ENCODE measurements at places on chromosomes 13 and 19. TPM values are rescaled to one million over a fixed set of nuclear protein-coding genes. Genes with fewer than 3 reads are reported as not detected.

DNA sequence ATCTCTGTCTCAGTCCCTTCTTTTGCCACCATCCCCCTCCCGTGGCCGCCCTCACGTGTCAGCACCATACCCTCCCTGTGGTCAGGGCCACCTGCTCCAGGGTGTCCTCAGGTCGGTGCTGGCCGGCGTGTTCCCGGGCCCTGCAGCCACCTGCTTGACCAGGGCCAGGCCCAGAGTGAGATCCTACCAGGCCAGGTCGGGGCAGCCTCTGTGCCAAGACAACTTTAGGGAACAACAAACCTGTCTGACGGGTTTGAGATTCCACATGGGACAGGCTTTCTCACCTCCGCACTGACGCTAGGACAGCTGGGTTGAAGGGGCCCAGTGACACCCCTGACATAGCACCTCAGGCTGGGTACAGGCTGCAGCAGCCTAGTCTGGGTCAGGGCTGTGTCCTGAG is 7.5 kb upstream of the SBNO2 start:
- no peaks in the 10 kb centered on the region for H3K36me3 ChIP-seq
- no peak for DNase-seq
- no peak overlapping the region for H3K27ac ChIP-seq
- H3K27me3 ChIP-seq: no peaks in the 10 kb centered on the region

DNA sequence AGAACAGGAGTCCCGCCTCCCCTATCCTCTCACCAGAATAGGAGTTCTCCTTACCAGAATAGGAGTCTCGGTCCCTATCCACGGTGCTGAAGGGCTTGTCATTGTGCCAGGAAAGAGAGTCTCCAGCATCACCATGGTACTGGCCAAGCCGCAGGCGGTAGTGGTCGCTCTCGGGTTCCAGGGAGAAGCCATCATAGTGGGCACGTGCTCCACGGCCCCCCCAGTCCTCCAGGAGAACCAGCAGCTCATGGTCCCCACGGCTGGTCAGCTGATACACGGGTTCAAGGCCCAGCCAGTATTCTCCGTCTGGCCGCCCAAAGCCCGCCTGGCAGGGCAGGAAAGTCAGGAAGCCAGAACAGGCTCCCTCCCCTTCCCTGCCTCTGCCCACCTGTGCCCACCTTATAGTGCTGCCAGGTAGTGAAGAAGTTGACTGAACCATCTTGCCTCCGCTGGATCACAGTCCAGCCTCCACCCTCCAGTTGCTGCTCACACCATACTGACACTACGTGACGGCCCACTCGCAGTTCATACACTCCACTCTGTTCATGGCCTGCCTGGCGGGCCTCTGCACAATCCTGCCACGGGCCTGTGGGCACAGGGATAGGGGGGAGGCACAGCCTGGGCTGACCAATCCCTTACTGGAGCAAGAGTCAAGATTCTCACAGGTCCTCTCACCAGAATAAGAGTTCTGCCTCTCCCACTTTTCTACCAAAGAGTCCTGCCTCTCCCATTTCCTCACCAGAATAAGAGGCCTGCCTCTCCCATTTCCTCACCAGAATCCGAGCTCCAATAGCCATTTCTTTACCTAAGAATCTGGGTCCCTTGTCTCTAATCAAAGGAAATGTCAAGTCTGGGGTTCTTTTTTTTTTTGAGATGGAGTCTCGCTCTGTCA is 7.4 kb downstream of the SHFL start:
- DNase-seq: no peak
- H3K4me3 ChIP-seq: no peak overlapping the region
- H3K27me3 ChIP-seq: no peaks in the 10 kb centered on the region
- H3K36me3 ChIP-seq: peaks cover 11% of the 10 kb centered on the region

- no peaks in the 10 kb centered on the region for H3K36me3 ChIP-seq
- H3K27me3 ChIP-seq: peaks cover 6% of the 10 kb centered on the region
- no peak overlapping the region for H3K27ac ChIP-seq
Measured at GRCh38 chr13:51035978-51036377, 75.1 kb downstream of the C13orf42 start.

- H3K4me1 ChIP-seq: no peaks in the 10 kb centered on the region
- no peak overlapping the region for H3K27ac ChIP-seq
- H3K36me3 ChIP-seq: no peaks in the 10 kb centered on the region
Measured at GRCh38 chr19:33689868-33690267, 68.1 kb downstream of the CHST8 start.

- H3K4me3 ChIP-seq: no peak overlapping the region
- no peak overlapping the region for H3K27ac ChIP-seq
- H3K4me1 ChIP-seq: no peaks in the 10 kb centered on the region
- DNase-seq: no peak
- H3K36me3 ChIP-seq: no peaks in the 10 kb centered on the region
- no peaks in the 10 kb centered on the region for H3K27me3 ChIP-seq
Measured at GRCh38 chr13:61760102-61760501, 344.5 kb upstream of the PCDH20 start.

DNA sequence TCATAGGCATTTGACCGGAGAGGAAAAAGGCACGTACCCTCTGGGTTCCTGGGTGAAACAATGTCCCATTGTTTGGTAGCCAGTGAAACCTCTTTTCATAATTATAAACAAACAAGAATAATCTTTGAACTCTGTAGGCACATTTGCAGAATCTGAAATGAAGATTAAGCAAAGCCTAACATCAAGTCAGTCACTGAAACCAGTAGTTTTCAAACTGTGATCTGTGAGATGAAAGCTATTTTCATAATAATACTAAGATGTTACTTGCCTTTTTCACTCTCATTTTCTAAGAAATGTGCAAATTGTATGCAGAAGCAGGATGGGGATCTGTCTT is 105.4 kb downstream of the WDFY2 start:
- H3K27me3 ChIP-seq: no peaks in the 10 kb centered on the region
- H3K4me1 ChIP-seq: peaks cover 21% of the 10 kb centered on the region
- DNase-seq: no peak
- H3K27ac ChIP-seq: no peak overlapping the region
- H3K36me3 ChIP-seq: peaks cover 1% of the 10 kb centered on the region

GRCh38 chr13:31209172-31209840 is 9.5 kb downstream of the B3GLCT start:
- peaks cover 23% of the 10 kb centered on the region for H3K4me1 ChIP-seq
- H3K36me3 ChIP-seq: no peaks in the 10 kb centered on the region
- no peak overlapping the region for H3K27ac ChIP-seq
- no peak overlapping the region for H3K4me3 ChIP-seq
- no peak for DNase-seq
- H3K27me3 ChIP-seq: no peaks in the 10 kb centered on the region

DNA sequence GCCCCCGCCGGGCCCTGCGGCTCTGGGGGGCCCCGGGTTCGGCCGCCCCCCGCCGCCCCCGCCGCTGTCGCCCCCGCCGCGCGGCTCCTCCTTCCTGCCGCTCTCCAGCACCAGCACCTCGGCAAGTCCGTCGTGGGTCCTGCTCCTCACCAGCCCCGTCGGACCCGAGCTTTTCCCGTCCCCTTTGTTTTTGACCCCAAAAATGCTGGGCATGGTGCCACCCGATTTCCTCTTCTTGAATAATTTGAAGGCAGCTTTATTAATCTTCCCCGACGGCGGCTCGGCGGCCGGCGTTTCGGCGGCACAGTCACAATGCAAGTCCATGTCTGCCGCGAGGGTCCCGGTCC is 945 bp downstream of the AMER2 start:
- DNase-seq: no peak
- peaks cover 3% of the 10 kb centered on the region for H3K36me3 ChIP-seq
- H3K4me1 ChIP-seq: peaks cover 12% of the 10 kb centered on the region
- H3K27me3 ChIP-seq: peaks cover 68% of the 10 kb centered on the region
- H3K4me3 ChIP-seq: peak overlapping the region; percentile 77

- peaks cover 2% of the 10 kb centered on the region for H3K36me3 ChIP-seq
- peaks cover 84% of the 10 kb centered on the region for H3K4me1 ChIP-seq
- H3K4me3 ChIP-seq: peak overlapping the region; percentile 86
- DNase-seq: no peak
- H3K27me3 ChIP-seq: no peaks in the 10 kb centered on the region
Measured at GRCh38 chr19:19407633-19407930, 2.1 kb downstream of the GATAD2A start.

DNA sequence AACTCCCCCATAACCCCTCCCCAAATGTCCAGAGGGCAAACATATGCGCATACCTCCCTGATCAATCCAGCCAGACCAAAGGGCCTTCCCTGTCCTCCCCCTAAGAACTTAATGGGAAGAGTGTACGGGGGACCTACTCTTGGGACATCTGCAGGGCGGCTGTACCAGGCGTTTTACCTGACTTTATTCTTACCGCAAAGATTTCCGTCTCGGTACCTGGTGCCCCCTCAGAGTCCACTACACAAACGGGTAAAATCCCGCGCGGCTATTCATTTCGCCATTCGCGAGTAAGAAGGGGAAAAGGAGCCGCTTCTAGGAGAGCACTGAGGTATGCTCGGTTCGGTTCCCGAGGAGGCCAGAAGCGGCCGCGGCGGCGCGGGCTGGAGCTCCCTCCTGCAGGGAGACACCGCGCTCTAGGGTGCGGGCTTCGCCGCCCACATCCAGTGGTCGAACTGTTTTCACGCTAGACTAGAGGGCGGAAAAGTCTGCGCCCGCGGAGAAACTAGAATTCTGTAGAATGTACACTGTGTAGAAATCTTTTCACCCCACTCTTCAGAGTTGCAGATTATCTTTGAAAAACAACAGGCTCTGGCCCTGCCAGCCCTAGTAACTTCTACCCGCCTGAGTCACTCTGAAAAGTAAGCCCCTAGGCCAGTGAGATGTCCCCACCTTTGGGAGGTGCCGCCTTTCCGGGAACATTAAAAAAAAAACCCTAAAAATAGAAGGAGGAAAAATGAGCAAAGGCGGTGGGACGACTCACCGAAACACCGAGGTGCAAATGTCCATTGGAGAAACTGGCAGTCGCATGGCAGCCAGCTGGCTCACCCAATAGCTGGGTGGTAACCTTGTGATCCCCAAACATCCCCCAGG is 3.8 kb upstream of the TSHZ3 start:
- peaks cover 3% of the 10 kb centered on the region for H3K36me3 ChIP-seq
- no peak overlapping the region for H3K27ac ChIP-seq
- no peak overlapping the region for H3K4me3 ChIP-seq
- DNase-seq: no peak
- peaks cover 53% of the 10 kb centered on the region for H3K4me1 ChIP-seq

GRCh38 chr19:791007-791566 is 6.2 kb upstream of the PTBP1 start:
- DNase-seq: no peak
- H3K4me1 ChIP-seq: no peaks in the 10 kb centered on the region
- H3K27ac ChIP-seq: no peak overlapping the region
- H3K27me3 ChIP-seq: peaks cover 6% of the 10 kb centered on the region
- no peak overlapping the region for H3K4me3 ChIP-seq
- H3K36me3 ChIP-seq: no peaks in the 10 kb centered on the region

- peaks cover 10% of the 10 kb centered on the region for H3K27me3 ChIP-seq
- H3K27ac ChIP-seq: no peak overlapping the region
- no peak overlapping the region for H3K4me3 ChIP-seq
- no peak for DNase-seq
- no peaks in the 10 kb centered on the region for H3K4me1 ChIP-seq
Measured at GRCh38 chr19:709196-709964, 645 bp downstream of the PALM start.

The PBX4 gene
- total RNA-seq: 56.8 TPM

The SULT2A1 gene
- total RNA-seq: not detected

The MUC16 gene
- total RNA-seq: not detected

The BEST2 gene
- not detected for total RNA-seq

The ZNF536 gene
- total RNA-seq: 0.29 TPM

The SYT3 gene
- 0.72 TPM for total RNA-seq

The CD177 gene
- total RNA-seq: not detected

Data from activated T-cell treated with anti-CD3 and anti-CD28 coated beads, Interleukin-2, amount 50 U/mL, for 72 hours (primary cell).